ENCODE measurements at places on chromosomes 2 and 18.

GRCh38 chr2:191463790-191464189 is 214.1 kb upstream of the NABP1 start:
- no peak for DNase-seq

DNA sequence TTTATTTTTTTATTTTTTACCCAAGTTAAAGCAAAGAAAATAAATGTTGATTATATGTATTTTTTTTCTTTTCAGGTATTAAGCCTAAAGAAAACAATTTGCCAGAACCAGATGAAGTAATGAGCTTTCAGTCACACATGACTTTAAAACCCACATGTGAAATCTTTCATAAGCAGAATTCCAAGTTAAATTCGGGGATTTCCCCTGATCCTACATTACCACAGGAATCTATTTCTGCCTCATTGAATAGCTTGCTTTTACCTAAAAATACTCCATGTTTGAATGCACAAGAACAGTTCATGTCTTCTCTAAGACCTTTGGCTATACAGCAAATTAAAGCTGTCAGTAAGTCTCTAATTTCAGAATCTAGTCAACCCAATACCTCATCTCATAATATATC is 26.6 kb downstream of the GEN1 start:
- no peak for DNase-seq

DNA sequence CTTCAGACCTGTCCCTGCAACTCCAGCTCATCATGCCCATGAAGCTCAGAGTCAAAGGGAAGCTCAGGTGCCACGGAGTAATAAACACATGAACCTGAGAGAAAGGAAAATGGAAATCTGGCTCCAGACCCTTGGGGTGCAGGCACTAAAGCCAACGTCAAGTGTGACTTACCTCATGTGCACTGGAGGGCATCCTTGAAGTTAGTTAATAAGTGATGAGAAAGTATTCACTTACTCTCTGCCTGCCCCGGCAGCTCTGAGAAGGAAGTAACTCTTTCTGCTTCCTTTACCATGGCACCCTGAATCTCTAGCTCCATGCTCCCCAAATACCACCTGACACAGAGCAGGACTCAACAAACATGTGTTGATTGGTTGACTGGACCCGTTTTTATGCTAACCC is 21.4 kb upstream of the AGAP1 start:
- DNase-seq, result no peak

DNA sequence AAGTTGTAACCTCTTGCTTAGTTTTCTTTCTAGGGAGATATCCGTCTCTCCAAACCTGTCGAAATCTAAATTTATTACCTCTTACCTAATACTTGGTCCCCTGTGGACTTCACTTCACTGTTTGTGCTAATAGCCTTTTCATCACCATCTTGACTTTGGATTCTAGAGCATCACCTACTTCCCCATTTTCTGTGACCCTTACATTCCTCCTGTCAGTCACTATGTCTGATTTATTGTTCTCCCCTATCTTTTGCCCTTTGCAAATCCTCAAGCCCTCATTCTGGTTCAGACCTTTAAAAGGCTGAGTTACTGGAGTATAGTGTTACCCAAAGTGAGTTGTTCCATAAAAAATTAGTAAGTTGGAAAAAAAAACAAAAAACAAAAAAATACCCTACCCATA is 7.5 kb downstream of the MYO1B start:
- no peak for DNase-seq

GRCh38 chr2:100524331-100524730 is 38.5 kb upstream of the PDCL3 start:
- no peak for DNase-seq

- DNase-seq, result no peak
Measured at GRCh38 chr2:166775176-166775575, 113.1 kb upstream of the XIRP2 start.

DNA sequence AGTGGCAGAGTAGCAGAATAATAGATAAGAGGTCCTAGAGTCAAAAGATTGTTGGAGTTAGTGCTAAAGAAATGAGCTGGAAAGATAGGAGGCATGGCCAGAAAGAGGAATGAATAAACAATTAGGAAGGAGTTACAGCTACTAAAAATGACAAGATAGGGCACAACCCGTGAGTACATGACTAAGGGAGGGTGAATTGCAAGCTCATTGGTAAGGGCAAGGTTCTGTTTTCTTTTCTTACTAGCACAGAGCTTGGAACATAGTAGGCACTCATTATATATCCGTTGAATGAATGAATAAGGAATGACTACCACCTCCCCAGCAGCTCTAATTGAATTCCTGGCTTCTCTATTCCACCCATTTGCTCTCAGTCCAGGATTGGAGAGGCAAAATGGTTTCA is 5.7 kb upstream of the MARCO start:
- DNase-seq, result no peak

GRCh38 chr2:188971432-188971861 is 2.7 kb upstream of the COL3A1 start:
- DNase-seq, result no peak

DNA sequence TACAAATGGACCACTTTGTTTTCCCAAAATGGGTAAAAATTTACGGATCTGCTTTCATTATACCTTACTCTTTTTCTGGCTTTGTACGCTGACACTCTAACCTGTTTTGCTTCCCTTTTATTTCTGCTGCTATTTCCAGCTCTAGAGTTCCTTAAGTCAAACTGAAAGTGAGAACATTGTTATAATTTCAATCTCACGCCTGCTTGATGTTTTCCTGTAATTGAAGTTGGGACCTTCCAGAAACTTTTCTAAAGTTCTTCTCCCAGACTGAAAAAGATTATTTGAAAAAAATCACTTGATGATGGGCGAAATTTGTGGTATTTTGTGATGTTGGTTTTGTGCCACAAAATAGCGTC is 1.8 kb downstream of the GLS start:
- DNase-seq, result no peak

DNA sequence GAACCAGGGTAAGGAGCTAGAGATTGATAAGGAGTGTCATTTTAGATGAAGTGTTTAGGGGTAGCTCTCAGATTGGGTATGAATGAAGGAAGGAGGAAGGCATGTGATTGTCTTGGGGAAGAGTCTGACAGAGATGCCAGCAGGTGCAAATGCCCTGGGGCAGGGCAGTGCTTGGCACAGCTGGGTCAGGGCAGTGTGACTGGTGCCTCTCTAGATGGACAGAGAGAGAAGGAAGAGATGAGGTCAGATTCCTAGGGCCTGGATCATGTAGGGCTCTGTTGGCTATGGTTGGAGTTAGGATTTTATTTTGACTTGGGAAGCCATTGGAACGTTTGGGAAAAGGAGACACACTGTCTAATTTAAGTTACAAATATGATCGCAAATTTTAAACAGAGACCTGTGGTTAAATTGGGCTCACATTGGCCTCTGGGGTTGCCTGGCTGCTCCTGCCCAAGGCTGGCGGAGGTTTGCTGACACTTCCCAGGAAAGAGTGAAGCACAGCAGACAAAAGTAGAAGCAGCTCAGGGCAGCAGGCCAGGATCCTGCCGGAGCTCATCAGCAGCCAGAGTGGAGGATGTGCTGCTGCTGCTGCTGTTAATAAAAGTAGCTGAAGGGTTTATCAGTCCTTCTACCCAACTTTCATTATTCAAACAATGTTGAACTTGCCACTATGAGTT is 32.7 kb upstream of the FHL2 start:
- DNase-seq, result no peak

GRCh38 chr2:199928226-199928625 is 17.1 kb downstream of the C2orf69 start:
- DNase-seq, result no peak

DNA sequence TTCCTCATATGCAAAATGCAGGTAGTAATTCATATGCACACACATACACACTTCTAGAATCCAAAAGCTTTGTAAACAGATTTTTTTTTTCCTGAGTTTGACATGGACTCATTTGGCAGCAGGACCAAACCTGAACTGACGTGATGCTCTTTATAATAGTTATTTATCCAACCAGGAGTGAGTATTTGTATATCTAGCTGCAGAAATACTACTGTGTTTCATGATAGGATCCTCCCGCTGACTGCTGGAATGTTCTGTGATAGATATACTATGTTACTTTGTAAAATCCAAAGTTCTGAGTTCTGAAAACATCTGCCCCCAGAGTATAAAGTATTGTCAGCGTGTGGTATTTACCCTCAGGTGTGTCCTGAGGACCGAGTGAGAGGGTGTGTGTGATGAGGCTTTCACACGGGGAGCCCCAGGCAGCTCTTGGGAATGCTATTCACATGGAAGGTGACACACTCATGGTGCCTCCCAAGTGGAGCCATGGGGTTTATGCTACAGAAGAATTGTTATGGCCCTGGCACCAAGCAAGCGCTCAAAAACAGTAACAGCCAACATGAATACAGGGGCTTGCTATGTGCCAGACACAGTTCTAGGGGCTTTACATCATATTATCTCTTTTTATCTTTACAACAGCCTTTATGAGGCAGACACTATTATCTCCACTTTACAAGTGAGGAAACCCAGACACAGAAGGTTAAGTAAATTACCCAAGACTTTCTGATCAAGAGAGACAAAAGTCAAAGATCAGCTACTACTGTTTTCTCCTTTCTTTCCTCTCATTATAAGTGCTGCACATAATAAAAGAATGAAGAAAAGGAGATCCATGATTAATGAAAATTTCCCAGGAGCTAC is 16.7 kb upstream of the TXNDC2 start:
- no peak for DNase-seq

GRCh38 chr18:58991167-58991798 is 126.6 kb downstream of the ZNF532 start:
- DNase-seq, result no peak

- DNase-seq, result no peak
Measured at GRCh38 chr18:10927286-10927992, 221.9 kb downstream of the PIEZO2 start.

DNA sequence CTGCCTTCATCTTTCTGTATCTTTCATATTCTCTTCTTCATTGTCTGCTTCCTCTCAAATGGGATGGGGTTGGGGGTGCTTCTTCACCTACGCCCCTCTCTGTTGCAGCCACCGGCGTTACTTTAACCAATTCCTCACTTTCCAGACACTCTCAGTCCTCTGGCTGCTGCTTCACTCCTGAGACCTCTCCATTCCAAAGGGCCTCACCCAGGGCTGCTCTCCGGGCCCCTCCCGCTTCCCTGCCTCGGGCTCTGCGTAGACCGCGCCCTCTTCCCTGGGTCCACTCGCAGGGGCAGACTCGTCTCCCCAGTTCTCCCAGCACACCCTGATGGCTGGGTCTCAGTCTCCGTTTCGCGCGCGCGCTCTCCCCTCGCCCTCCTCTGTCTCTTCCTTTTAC is 926 bp downstream of the SERPINB8 start:
- DNase-seq, result no peak

DNA sequence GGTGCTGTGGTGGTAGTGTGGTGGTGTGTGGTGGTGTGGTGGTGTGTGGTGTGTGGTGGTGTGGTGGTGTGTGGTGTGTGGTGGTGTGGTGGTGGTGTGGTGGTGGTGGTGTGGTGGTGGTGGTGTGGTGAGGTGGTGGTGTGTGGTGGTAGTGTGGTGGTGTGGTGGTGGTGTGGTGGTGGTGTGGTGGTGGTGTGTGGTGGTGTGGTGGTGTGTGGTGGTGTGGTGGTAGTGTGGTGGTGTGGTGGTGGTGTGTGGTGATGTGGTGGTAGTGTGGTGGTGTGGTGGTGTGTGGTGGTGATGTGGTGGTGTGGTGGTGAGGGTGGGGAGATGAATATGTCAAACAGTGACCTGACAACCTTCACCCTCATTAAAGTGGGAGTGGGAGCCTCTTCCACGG is 55.6 kb upstream of the DLGAP1 start:
- no peak for DNase-seq

- DNase-seq, result no peak
Measured at GRCh38 chr2:42916324-42916723, 123.9 kb upstream of the HAAO start.

- no peak for DNase-seq
Measured at GRCh38 chr2:20355131-20355530, 4.5 kb upstream of the PUM2 start.

DNA sequence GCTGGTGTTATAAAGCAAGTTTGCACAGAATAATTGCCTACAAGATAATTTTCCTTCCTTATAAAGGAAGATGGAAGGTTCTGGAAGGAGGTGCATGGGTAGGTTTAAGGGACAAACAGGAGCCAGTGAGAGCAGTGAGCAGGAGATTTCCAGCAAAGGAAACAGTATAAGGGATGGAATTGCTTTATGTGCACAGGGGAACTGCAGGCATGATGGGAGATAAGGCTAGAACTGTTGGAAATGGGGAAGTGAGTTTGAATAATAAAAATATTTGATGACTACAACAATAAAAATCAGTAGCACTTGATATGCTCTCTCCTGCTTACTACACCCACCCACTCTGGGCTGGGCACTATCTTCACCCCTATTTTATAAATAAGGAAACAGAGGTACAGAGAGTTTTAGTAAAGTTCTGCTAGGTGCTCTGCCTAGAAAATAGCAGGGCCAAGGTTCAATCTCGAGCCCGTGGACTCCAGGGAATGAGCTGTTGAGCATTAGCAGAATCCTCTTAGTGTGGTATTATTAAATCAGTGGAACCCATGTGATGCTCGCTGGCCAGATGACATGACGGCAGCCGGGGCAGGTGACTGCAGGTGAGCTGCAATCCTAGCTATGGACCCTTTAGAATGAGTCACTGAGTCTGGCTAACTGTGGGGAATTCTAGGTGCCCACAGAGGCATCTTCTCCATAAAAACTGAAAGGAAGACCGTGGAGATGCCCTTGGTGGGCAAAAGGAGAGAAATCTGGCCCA is 302.5 kb downstream of the PIEZO2 start:
- DNase-seq, result no peak

- DNase-seq, result no peak
Measured at GRCh38 chr2:188746727-188747126, 227.4 kb upstream of the COL3A1 start.

DNA sequence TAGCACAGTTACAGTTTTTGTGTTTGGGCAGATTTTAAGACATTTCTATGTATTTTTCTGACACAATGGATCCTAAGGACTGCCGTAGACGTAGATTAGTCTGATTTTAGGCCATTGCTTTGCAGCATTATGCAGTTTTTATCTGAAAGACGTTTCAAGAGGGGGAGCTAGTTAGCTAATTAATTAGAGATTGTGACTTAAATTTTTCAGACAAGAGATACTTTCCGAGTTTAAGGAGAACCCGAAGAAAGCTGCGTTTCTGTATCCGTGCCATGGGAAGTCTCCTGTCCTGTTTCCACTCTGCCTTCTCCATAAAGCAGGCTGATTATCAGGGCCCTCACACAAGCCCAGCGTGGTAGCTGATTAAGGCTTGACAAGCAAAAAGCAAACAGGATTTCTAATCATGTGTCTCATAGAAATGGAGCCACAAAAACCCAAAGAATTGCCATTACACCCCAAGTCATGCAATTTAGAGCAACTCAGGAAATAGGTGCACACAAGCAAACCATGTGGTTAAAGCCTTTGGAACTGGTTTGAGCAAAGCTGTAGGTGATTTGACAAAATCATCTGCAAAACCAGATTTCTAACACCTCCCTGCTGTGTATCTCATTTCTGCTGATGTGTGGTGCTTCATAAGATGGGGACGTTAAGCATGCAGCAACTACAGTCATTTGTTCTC is 808.1 kb downstream of the RNF144A start:
- DNase-seq, result no peak

Data from stimulated activated CD4-positive, alpha-beta T cell treated with anti-CD3 and anti-CD28 coated beads, Interleukin-12 subunit alpha, Interleukin-12 subunit beta, amount 100 ng/mL, for 24 hours (primary cell).